ENCODE measurements at places on chromosomes 12 and 14.

DNA sequence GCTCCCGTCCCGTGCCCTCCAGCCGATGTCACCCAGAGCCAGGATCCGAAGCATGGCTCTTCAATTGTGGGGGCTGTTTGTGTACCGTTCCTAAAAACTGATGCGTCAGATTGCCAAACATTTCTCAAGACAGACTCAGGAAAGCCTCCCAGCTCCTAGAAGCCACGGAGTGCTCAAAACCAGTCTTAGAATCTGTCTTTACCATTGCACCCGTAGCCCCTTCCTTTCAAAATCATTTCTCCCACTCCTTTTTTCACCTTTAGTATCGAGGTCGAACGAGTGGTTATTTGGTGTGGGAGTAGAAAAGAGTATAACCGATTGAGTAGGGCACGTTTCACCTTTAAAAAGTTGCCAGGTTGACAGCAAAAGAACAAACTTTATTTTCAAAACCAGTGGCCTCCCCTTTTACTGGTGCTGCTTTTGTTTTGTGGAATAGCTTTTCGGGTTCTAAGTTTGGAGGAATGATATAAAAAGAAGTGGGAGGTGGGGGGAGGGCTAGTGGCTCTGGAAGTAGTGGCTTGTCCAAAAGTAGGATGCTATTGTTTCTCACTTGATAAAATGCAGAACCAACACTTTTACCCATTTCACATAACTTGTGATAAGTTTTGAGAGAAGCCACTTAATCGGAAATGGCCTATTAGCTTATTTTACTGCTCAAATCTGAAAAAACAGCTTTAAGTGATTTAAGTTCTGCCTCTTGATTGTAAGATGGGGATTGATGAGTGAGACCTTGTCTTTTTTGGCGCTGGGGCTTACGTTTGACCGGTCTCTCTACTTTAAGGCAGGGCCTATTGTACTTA, 803 bp downstream of the STK38L start:
- DNase-seq, result peak; percentile 62

DNA sequence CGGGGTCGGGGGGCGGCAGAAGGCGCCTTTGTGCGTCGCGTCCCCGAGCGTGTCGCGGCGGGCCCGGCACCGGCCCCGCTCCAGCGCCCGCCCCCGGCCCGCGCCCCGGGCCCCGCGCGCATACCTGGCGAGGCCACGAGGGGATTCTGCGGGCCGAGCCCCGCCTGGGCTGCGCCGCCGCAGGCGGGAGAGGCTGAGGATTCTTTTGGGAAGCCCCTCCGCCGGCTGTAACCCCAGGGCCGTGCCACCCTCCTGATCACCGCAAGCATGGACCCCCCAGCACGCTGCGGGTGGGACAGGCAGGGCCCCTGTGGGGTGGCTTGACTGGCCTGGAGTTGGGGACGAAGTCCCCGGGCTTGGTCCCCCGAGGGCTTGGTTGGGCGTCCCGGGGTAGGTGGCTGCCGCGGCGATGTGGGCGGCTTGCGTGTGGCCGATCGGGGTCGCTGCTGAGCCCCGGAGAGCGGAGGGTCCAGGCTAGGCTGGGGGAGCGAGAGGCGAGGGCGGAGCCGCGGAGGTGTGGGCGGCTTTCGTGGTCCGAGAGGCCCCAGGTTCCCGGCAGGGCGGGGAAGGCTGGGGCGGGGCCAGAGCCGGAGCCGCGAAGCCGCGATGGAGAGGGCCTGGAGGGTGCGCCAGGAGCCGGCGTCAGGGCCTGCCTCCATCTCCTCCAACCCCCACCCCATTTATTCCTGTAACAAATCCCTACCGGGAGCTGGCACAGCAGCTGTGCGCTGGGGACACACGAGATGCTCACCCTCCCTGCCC, 28.4 kb upstream of the GPR132 start:
- peak; percentile 80 for DNase-seq

GRCh38 chr14:68210729-68211299, 391.2 kb downstream of the RAD51B start:
- peak; percentile 78 for DNase-seq

DNA sequence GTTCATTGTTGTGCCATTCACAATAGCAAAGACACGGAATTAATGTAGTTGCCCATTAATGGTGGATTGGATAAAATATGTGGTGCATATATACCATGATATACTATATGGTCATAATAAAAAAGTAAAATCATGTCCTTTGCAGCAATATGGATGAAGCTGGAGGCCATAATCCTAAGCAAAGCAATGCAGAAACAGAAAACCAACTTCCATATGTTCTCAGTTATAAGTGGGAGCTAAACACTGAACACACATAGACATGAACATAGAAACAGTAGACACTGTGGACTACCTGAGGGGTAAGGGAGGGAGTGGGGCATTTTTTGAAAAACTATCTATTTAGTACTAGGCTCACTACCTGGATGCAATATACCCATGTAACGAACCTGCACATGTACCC, 3.0 kb upstream of the ERP27 start:
- DNase-seq, result no peak

GRCh38 chr12:50112456-50113218, 601 bp downstream of the COX14 start:
- DNase-seq, result peak; percentile 32

DNA sequence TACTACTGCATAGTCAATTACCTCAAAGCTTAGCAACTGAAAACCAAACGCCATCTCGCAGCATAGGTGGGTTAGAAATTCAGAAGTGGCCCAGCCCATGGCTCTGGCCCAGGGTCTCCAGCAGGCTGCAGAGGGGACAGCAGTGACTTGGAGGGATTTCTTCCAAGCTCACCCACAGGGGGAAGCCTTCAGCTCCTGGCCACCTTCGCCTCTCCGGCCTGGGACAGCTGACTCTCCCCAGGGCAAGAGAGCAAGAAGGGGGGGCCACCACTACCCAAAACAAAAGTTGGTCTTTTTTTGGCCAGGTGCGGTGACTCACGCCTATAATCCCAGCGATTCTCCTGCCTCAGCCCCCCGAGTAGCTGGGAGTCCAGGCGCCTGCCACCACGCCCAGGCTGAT, 32.2 kb upstream of the ANKRD9 start:
- DNase-seq, result no peak

DNA sequence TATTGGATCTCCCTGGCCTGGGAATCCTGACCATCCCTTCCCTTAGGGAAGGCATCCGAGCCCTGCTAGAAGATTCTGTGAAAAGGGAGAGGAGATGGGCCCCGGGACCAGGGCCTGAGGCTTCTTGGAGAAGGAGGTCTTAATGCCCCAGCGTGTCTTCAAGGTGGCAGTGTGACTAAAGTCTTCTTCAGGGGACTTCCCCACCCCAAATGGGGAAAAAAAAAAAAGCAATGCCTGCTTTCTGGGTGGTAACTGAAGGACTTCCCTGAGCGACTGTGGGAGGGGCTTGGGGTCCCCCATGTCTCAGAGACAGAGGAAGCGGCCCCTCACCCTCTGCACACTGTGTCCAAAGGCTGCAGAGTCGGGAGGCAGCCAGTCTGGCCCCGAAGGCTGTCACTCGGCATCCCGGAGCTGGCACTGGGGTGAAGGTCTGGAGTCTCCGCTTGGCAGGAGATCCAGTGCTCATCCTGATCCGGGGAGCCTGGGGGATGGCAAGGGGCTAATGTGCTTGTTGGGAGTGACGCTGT, 7.8 kb upstream of the PGF start:
- no peak for DNase-seq

GRCh38 chr12:132710043-132710404, 618 bp upstream of the PGAM5 start:
- DNase-seq, result no peak

DNA sequence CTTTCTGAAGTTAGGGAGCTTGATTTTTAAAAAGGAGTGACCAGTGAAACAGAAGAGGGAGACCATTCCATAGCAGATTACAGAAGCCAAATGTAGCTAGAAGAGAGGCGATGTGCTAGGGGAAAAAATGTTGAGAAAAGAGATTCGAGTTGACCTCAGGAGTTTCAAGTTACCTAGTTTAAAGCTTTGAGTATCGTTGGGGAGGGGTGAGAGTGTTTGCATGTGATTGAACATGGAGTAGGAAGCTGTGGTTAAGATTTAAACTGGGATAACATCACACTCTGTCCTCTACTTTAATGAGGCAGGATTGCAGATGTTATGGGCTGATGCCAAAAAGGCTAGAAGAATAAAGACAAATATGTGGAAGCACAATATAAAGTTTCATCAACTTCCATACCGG, 3.7 kb downstream of the LETMD1 start:
- DNase-seq, result no peak

GRCh38 chr14:75968456-75968855, 13.3 kb downstream of the TGFB3 start:
- no peak for DNase-seq

GRCh38 chr14:56630707-56631106, 51.1 kb downstream of the TMEM260 start:
- DNase-seq, result peak; percentile 83

DNA sequence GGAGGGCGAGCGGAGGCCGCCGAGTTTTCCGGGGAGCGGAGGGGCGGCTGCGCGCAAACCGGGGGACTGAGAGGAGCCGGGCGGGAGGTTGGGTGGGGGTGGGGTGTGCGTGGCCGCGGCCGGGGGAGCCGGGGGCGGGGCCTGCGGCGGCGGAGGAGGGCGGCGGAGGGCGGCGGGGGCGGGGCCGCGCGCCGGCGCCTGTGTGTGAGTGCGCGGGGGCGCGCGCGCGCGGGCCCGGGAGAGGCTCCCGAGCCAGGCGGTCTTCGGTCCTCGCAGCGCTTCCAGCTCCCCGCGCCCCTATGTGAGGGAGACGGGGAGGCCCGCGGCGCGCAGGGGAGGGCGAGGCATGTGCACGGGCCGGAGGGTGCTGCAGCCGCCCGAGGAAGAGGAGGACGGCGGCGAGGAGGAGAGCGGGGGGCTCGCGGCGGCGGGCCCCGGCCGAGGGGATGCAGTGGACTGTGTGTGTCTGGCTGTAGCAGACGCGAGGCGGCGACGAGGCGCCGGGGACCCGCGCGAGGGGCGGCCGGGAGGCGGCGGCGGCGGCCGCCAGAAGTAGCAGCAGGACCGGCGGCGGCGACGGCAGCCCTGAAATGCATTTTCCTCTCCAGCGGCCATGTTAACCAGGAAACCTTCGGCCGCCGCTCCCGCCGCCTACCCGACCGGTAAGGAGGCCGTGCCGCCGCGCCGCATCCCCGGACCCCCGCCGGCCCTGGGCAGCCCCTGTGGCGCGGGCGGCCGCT, at the start of gene DYRK2:
TSS of gene DYRK2 (plus strand) at position 225 of the 740 bp plus-strand sequence. CDS start at position 614, 389 bp downstream.
- peak; percentile 75 for DNase-seq

GRCh38 chr12:15122344-15122743, 98.9 kb downstream of the RERG start:
- DNase-seq, result no peak

- DNase-seq, result no peak
These were observed 322.3 kb upstream of the FAR2 start for GRCh38 chr12:28826766-28827165.

GRCh38 chr14:63378444-63378843, 59.7 kb upstream of the GPHB5 start:
- DNase-seq, result no peak
